Fibroblast of skin of abdomen (primary cell): ENCODE measurements at places on chromosomes 3 and 15.
A peak's percentile ranks its signal among the peaks of the same experiment; 100 is the strongest.

GRCh38 chr3:36969540-36970432 is 23.1 kb downstream of the EPM2AIP1 start:
- DNase-seq = peak; percentile 24

GRCh38 chr15:46312133-46312740 is 677.4 kb downstream of the SQOR start:
- DNase-seq = peak; percentile 49

DNA sequence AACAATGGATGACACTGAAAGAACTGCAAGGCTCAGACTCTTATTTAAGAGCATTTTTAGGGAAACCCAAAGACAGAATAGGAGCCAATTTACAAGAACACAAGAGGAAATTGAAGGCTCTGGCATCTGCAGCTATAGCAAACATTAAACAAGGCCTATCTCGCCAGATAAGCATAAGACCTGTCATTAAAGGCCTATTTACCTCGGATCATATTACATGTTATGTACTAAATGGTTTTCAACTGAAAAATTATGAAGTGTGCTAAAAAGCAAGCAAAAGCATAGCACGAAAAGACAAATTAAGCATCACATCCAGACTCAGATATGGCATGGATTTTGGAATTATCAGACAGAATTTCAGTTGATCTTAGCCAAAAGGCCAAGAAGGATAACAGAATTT is 617.1 kb downstream of the SQOR start:
- DNase-seq = no peak

DNA sequence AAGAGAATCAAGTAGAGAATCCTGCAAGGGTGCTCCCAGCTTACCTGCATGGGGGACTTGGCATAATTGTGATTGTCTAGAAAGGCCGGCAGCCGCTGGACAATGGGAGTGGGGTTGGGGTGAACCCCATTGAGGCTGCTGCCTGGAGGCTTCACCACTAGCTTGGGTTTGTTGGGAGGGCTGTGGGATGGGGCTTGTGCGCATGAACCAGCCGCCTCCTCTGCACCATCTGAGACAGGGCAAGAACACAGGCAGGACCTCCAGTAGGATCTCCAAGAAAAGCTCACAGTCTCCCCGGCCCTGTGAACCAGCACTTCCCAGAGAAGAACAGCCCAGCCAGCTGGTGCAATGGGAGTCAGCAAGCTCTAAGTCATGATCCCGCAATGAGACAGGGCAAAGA is 39.8 kb downstream of the SEMA3G start:
- no peak for DNase-seq

- DNase-seq = no peak
Measured at GRCh38 chr3:45775571-45776300, 20.6 kb downstream of the SLC6A20 start.

GRCh38 chr3:100261485-100261903 is 702 bp downstream of the TBC1D23 start:
- no peak for DNase-seq
